ENCODE measurements at places on chromosomes 7 and 10.

- DNase-seq = no peak
These were observed 397.3 kb downstream of the PPP1R3A start for GRCh38 chr7:113521468-113521867.

GRCh38 chr10:61081301-61081700 is 137.3 kb upstream of the RHOBTB1 start:
- DNase-seq = no peak

- no peak for DNase-seq
These were observed 1210.6 kb downstream of the SORCS1 start for GRCh38 chr10:105953861-105954260.

- no peak for DNase-seq
These were observed 44.1 kb upstream of the ATP6V0A4 start for GRCh38 chr7:138842111-138842510.

DNA sequence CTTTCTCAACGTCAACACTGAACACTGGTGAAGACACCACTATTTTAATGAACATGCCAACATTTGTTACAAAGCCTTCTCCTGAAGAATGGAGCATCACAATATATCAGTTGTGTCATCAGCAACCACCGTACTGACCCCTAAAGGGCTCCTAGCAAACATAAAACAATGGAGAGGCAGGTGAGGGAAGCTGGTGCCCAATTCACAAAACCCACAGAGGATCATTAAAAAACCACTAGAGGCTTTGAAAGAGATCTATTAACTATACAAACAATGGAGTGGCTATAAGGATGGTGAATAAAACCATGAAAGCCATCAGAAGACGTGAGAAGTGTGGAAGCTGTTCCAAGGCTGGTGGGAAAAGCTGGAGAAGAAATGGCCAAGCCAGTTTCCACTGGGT is 150.8 kb downstream of the FAM107B start:
- no peak for DNase-seq

GRCh38 chr7:69837387-69838068 is 239.3 kb downstream of the AUTS2 start:
- DNase-seq = no peak

DNA sequence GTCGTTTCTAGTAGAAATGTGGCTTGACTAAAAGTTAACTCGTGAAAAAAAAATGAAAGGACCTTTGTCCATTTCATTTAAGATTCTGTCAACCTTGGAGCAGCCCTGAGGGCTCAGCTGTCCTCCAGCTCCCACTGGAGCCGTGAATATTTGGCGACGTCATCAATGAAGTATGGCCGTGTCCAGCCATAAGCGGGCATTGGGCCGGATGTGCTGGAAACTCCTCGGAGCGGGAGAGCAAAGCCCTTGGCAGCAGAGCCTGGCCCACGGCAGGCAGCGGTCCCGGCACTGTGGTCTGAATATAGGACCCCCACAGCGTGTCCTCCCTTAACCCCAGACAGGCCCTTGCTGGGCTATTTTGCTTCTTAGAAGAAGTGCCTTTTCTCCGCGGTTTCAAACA is 50.0 kb downstream of the JAKMIP3 start:
- no peak for DNase-seq

GRCh38 chr10:86730227-86730626 is 26.2 kb upstream of the BMPR1A start:
- DNase-seq = no peak

DNA sequence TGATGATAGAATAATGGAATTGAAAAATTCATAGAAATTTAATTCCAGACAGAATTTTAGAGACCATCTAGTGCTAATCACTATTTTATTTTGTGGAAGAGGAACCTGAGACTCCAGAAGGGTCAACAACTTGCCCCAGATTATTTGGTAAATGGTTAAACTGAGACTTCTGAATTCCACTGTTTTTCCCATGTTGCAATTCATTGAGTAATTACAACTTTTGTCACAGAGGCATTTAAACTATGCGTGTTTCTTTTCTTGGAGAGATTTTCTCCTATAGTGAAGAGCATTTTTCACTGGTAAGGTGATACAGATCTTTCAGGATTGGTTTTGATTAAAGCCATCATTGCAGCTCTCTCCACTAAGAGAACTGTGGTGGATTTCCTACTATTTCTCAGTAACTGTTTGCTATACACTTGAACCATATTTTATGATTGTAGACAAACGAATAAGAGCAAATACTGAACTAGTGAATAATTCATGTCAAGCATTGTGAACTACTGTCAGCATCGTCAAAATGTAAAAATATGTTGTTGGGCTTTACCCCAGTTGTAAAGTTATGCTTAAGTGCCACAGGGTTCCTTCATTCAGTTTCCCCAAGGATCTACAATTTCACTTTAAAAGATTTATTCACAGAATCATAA is 26.5 kb downstream of the LRGUK start:
- DNase-seq = no peak

- DNase-seq = no peak
These were observed 40.4 kb upstream of the CDCA7L start for GRCh38 chr7:21986096-21986495.

DNA sequence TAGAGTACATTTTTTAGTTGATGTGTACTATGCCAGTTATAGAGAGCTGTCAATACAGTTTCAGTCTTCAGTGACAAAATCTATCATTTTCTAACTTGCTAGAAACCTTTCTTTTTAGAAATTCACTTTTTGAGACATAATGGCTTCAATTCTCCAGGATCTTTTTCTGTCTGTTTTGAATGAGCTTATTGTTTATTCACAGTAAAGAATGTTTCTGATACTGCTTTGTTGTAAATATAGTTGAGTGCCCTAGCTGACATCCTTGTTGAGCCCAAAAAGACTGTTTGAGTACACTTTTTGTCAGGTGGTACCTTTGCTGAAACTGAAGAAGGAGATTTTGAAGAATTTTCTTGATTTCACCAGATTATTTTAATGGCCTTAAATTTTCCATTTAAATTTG is 139.9 kb downstream of the PPP1R9A start:
- no peak for DNase-seq

DNA sequence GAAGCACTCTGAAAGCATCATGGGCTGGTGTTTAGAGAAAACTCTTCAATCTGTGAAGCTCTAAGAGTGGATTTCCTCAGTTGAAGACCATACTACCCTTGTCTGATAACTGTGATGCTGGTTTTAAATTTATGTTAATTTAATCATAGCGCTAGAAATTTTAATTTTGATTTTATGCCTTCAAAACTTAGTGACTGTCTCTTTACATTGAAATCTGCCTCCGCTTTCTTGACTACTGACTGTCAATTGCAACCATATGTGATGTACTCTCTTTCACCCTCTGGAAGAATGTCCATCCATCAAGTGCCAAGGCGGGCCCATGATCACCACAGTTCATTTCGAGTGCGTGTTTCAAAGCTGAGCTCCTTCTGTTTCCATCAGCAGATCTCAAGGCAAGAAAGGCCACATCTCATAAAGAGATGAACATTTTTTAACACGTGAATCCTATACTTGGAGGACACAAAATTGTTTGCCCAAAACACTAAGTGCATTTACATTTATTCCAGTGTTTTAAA is 147.1 kb downstream of the ITGA8 start:
- no peak for DNase-seq

DNA sequence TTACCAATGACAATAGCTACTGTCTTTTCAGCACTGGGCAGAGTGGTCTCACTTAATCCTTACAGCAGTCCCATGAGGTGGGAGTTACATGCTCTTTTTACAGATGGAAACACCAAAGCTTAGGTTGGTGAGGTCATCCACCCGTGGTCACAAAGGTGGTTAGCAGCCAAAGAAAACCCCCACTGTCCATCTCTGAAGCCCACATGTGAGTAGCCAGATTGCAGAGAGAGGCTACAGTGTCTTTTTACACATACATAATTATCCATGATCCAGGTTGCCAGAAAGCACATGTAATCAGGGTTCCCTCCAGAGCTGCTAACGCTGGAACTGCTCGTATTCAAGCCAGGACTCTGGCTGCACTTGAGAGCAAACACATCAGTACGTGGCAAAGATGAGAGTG is 24.6 kb upstream of the ANKRD2 start:
- DNase-seq = no peak

All from CD4-positive, alpha-beta T cell treated with Interleukin-4 for 1 hour (primary cell).